GM23338 (cell line): ENCODE measurements at places on chromosomes 7 and 10.

GRCh38 chr7:36037121-36037662 is 115.9 kb upstream of the EEPD1 start:
- peak; percentile 13 for DNase-seq

DNA sequence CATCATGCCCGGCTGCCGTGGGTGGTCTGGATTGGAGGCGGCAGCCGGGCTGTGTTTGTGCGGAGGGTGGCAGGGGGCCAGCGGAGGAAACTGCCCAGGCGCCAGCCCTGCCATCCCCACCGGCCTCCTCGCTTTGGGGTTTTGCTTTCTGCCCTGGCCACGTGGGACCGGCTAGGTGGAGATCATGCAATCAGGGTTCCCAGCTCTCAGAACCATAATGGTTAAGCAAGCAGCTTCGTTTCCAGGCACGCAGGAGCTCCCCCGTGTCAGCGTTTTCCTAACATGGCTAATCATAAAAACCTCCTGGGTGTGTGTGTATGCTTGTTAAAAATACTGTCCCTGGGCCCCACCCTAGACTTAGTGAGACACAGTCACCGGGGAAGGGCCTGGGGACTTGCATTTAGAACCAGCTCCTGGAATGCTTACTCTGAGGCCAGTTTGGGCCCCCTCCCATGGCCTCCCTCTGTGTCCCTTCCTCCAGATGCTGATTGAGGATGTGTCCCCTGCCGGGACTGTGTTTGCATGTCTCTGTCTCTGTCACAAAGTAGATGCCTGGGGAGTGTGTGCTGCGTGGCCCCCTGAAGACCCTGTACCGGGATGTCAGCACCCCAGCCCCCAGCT is 119.3 kb downstream of the CUX1 start:
- DNase-seq, result peak; percentile 87

DNA sequence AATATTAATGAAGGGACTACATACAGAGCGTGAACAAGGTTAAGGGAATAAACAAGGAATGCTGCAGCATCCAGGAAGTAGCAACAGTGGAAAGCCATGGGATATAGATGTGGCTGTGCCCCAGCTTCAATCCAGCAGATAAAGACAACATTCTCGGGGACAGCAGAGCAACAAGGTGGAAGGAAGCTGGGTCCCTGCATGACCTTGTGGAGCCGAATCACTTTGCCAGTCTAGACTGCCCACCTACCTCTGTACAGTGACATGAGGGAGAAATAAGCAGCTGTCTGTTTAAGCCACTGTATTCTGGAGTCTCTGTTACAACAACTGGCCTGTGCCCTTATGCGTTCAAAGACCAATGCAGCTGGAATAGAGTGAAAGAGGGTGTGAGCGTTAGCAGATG is 30.1 kb upstream of the SAMD8 start:
- DNase-seq, result no peak

DNA sequence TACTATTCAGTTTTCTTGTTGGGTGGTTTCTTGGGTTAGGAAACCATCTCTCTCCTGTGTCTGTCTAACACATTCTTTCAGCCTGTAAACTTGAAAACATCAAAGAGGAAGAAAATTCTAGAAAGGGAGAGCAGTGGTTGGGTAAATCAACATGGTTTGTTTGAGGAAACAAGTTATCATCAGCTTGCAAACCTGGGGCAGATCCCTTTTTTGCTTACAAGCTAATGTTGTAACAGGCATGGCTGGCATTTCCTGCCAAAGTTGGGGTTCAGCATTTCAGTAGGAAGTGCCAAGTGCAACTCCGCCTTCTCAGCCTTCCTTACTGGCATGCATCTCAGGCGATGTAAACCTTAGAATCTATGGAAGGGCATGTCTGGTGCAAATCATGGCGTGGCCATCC is 112.6 kb downstream of the EEPD1 start:
- DNase-seq, result no peak

GRCh38 chr10:26455567-26456315 is 17.6 kb downstream of the APBB1IP start:
- DNase-seq, result no peak

DNA sequence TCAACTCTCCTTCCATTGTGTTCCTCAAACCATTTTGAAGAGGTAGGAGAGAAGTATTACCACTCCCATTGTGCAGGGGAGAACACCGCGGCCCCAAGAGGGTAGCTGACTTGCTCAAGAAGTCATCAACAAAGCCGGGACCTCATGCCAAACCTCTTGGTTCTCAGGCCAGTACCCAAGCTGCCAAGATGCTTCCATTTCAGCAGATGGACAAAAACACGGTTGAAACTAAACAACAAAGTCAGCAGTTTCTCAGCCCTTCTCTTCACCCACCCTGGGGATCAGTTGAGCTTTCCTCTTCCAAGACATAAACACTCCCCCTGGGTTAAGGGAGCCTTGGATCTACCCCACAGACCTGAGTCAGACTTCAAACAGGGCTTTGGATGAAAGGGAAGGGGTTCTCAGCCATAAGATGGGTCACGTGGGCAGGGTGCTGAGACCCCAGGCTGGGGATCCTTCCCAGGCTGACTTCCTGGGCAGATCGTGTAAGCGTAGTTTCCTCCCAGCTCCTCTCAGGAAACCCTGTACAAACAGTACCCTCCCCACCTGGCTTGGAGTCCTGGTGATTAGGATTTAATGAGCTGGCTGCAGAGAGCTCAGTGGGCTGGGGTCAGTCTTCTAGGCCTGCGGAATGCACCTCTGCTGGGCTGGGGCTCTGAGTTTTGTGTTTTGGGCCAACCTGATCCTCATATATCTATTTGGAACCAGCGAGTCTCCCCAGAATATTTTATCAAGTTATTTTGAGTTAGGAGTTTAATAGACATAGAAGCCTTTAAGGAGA is 27.3 kb downstream of the EMX2 start:
- peak; percentile 25 for DNase-seq

DNA sequence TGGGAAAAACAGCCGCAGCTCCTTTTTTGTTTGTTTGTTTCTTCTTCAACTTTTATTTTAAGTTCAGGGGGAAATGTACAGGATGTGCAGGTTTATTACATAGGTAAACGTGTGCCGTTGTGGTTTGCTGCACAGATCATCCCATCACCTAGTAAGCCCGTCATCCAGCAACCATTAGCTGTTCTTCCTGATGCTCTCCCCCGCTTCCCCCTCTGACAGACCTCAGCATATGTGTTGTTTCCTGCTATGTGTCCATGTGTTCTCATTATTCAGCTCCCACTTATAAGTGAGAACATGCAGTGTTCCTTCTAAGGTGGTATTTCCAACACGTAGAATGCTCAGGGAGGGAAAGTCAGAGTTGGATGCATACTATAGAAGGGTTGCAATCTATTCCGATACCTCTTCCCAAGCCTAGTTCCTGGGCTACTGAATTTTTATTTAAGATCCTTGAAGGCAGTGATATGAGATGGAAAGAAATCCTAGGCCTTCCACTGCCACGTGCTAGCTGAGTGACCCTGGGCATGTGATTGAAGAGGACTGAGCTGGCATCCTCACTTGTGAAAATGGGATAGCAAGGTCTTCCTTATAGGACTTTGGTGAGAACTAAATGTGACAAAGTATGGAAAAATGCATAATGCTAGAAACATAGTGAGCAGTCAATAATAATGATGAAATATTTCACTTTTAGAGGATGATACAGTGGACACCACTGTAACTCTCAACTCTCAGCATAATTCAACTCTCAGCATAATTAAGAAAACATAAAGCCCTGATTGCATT is 278.5 kb downstream of the REEP3 start:
- DNase-seq, result no peak

- no peak for DNase-seq
These were observed 118.1 kb downstream of the WDR11 start for GRCh38 chr10:120969219-120969645.

GRCh38 chr7:131949659-131950058 is 393.2 kb upstream of the PODXL start:
- DNase-seq, result no peak

- peak; percentile 38 for DNase-seq
These were observed 5.9 kb downstream of the EBF3 start for GRCh38 chr10:129958148-129958628.

DNA sequence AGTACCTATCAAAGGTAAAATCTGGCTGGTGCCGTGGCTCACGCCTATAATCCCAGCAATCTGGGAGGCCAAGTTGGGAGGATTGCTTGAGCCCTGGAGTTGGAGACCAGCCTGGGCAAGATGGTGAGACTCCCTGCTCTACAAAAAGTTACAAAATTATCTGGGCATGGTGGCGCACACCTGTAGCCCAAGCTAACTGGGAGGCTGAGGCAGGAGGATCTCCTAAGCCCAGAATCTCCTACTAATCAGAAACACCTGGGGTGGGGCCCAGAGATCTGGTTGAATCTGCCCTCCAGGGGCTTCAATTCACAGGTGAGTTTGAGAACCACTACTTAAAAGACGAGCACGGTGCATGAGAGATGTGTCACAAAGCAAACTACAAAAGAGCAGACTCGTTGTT is 2.4 kb downstream of the PLA2G12B start:
- no peak for DNase-seq

DNA sequence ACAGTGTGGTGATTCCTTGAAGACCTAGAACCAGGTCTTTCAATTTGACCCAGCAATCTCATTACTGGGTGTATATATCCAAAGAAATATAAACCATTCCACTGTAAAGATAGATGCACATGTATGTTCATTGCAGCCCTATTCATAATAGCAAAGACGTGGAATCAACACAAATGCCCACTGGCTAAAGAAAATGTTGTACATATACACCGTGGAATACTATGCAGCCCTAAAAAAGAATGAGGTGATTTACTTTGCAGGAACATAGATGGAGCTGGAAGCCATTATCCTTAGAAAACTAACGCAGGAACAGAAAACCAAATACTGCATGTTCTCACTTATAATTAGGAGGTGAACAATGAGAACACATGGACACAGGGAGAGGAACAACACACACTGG is 278.0 kb upstream of the KCND2 start:
- no peak for DNase-seq

DNA sequence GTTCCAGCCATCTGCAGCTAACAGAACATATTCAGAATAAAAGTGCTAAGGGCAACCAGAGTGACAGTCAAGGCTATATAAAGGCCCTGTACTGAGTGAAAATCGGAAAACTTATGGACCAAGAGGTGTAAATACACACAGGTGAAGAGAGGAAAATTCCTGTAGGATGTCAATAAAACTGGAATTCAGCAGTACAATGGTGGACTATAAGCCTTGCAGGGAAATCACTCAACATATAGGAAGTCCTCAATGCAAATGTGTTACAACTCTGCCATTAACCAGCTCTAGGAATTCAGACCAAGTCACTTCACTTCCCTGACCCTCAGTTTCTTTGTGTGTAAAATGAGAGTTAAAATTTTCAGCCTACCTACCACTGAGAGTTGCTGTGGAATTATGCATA is 7.7 kb downstream of the USP6NL start:
- DNase-seq, result no peak

- DNase-seq, result no peak
These were observed 152.4 kb downstream of the PRPF18 start for GRCh38 chr10:13739183-13739582.

- DNase-seq, result no peak
These were observed 40.6 kb upstream of the PTPRZ1 start for GRCh38 chr7:121832347-121832746.

DNA sequence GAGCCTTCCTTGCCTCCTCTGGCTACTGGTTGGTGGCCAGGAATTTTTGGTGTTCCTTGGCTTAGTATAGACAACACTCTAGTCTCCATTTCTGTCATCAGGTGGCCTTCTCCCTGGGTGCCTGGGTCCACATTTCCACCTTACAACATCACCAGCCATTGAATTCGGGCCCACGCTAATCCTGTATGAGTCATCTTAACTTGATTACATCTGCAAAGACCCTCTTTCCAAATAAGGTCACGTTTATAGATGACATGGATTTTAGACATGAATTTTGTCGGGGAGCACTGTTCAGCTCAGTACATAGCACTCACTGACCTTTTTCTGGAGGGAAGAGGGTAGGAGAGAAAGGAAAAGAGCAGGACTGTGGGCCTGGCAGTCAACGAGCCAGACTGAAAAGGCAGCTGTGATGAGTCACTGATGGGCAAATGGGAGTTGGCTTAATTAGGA is 39.4 kb downstream of the MMRN2 start:
- DNase-seq, result no peak

- DNase-seq, result no peak
These were observed 20.9 kb downstream of the MAP3K8 start for GRCh38 chr10:30454744-30455510.

- DNase-seq, result no peak
These were observed 184.7 kb upstream of the KAT6B start for GRCh38 chr10:74641659-74642058.

- no peak for DNase-seq
These were observed 16.4 kb upstream of the ITPRID1 start for GRCh38 chr7:31497516-31497915.

- no peak for DNase-seq
These were observed 21.0 kb downstream of the RNLS start for GRCh38 chr10:88562152-88562551.

GRCh38 chr7:100443096-100443840 is 7.0 kb upstream of the PPP1R35 start:
- DNase-seq, result no peak

- peak; percentile 13 for DNase-seq
These were observed 512.5 kb downstream of the ETV1 start for GRCh38 chr7:13476881-13477444.

DNA sequence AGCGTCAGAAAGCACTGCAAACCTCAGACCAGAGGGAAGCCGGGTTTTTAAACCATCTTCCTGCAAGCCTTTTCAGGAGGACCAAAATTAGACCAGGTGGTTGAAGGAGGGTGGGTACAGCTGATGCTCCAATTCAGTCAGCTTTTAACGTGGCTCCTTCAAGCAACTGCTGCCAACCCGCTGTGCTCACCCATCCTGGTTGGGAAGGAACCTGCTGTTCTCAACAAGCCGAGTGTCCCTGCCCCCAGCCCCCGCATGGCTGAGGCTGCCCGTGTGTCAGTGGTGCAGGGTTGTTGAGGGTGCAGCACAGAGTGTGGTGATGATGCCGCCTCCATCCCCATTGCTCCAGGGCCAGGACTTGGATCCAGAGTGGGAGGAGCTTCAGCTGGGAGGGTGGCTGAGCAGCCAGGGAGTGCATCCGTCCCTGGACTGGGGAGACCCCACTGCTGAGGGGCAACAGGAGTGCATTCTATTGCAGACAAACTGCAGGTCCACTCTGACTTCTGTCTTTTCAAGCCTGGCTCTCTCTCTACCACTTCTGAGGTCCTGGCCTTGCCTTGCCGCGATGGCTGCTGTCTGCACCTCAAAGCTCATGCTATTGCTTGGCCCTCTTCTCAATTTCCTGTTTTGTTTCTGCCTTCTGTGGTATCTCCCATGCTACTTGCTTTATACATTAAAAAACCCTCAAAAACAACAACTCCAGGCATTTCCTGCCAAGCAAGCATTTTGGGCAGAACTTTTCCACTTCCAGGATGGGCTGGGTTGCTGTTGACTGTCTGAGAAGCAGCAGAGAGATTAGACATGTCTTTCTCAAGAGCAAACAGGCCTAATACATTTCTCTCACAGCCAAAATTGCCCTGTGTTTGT is 134.7 kb downstream of the DNAJB6 start:
- DNase-seq, result no peak

GRCh38 chr7:96061844-96062243 is 260.1 kb downstream of the SLC25A13 start:
- no peak for DNase-seq

GRCh38 chr10:35875016-35875676 is 233.1 kb upstream of the FZD8 start:
- peak; percentile 69 for DNase-seq

GRCh38 chr10:10865303-10865702 is 152.4 kb upstream of the CELF2 start:
- DNase-seq, result no peak

GRCh38 chr7:157964016-157964415 is 623.6 kb downstream of the PTPRN2 start:
- no peak for DNase-seq
